ENCODE measurements at places on chromosomes 2 and 18.

GRCh38 chr2:127697482-127698180 is 3.7 kb upstream of the SFT2D3 start:
- DNase-seq: no peak

- DNase-seq: no peak
These were observed 620.6 kb upstream of the ID2 start for GRCh38 chr2:8061219-8061618.

DNA sequence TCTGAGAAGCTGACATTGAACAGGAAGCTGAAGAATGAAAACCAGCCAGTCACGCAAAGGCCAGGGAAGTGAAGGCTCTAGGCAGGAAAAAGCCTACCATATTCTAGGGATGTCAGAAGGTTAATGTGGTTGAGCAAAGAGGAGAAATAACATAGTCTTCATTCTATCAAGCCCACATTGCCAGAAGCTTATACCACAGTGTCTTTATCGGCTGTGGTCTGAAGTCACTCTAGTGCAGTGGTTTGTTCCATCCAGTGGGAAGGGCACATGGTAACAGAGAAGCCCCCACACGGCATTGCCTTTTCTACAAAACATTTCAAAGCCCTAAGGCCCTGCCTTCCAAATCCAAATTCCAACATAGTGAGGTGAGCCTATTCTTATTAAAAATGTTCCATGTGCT is 311.3 kb downstream of the TNS1 start:
- DNase-seq: no peak

GRCh38 chr2:128414351-128414750 is 95.7 kb upstream of the HS6ST1 start:
- no peak for DNase-seq

DNA sequence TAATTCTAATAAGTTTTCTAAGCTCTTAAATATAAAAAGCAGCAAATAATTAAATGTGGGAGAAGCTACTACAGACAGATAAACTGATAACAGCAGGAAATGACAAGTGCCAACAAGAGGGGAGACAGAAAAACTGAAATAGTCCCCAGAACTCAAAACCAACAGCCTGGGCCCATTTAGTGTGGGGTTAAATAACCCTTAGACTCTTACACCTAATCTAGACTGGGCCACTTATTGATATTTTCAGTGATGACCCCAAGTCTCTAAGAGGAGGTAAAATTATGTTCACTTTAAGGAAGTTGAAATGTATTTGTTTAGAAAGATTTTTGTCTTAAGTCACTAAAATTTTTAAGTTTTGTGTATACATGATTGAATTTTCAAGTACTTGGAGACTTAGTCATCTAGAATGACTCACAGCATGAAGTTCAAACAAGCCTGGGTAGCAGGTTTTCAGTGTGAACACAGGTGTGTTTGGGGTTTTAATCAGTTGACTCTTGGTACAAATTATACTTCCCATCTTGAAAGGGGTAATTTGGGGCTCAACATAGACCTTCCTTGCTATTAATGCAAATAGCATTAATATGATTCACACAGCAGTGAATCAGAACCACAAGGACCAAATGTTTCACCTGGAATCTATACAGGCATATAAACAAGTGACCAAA is 54.9 kb upstream of the MYO3B start:
- DNase-seq: no peak

GRCh38 chr2:221527776-221528309 is 44.3 kb downstream of the EPHA4 start:
- DNase-seq: no peak

GRCh38 chr2:48080534-48081316 is 174.4 kb upstream of the FBXO11 start:
- no peak for DNase-seq

DNA sequence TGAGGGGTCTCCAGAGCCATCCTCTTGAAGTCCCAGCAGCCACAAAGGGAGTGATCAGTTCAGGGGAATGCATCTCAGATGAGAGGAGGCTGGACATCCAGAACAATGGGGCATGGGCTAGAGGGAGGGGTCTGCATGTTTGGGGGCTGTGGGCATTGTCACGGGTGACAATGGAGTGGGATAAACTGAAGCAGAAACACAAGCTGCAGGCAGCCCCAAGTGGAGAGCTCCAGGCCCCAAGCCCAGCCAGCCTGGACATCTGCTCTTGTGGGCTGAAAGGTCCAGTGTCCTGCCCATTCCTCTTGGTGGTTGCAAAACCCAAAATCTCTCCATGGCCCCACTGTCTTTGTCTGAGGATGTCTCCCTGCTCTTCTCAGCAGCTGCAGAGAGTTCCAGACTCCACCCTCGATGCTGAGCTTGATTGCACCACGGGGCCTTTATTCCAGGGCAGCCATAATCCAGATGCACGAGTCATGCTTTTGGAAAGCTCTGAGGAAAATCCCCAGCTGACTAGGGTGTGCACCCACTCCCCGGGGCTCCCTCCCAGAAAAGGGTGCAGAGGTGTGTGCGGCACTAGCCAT is 149.4 kb downstream of the TNS1 start:
- DNase-seq: no peak

GRCh38 chr2:241329669-241330615 is 14.2 kb downstream of the SEPTIN2 start:
- no peak for DNase-seq

DNA sequence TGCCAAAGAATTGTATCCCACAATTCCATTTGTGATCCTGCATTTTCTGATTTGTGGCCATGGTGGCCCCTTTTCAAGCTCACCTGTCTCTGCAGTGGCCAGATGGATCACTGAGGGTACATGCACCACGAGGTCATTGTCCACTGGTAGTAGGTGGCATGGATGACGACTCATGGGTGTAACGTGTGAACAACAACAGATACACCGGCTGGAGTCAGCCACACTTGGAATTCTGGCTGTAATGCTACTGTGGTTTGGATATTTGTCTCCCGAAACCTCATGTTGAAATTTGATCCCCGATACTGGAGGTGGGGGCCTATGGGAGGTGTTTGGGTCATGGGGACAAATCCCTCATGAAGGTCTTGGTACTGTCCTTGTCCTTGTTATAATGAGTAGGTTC is 102.2 kb upstream of the TAF1B start:
- DNase-seq: no peak
